ENCODE measurements at places on chromosomes 2 and 18. TPM values are rescaled to one million over a fixed set of nuclear protein-coding genes. Genes with fewer than 3 reads are reported as not detected.

Gene DNAH7
- total RNA-seq, result 0.12 TPM

Gene CAPN14
- total RNA-seq, result 0.15 TPM

Gene TSPYL6
- 0.06 TPM for total RNA-seq

Gene BMP10
- not detected for total RNA-seq

Gene ABCG8
- total RNA-seq, result not detected

Gene SLC40A1
- 3.0 TPM for total RNA-seq

Gene CROCC2
- not detected for total RNA-seq

Gene LIPG
- 123 TPM for total RNA-seq

Gene DOCK10
- total RNA-seq, result 15.1 TPM
